ENCODE measurements at places on chromosomes 4 and X.

DNA sequence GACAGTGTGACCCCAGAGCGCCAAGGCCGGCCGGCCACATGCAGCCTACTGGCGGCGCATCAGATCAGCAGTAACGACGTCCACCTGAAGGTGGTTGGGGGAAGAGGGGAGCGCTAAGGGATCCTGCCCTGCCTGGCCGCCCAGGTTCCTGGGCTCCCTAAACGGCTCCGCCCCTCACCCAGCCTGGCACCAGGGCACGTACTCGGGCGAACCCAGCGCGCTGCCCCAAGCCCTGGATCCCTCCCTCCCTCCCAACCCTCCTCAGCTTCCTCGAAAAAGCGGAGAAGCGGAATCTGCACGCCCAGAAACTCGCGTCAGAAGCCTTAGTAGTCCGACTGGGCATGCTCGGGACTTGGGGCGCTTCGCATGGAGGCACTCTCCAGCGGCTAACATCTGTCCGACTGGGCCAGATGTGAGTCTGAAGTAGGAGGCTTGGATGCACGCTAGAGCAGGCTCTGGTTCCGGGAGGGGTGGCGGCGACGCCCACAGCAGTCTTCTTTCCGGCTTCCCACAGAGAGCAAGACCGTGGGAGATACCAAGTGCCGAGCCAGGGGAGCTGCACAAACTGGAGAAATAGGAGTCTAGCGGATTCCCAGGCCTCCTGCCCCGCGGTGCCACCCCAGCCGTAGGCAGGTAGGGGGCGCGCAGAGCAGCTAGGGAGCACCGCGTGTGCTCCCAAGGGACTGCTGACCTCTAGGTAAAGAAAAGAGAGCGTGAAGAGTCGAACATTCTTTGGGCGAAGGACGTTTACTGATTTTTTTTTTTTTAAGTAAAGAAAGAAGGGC is 114.3 kb upstream of the TEX13C start:
- peak; percentile 51 for DNase-seq

- DNase-seq = no peak
These were observed 116.8 kb downstream of the TSPAN7 start for GRCh38 chrX:38678183-38678582.

- DNase-seq = no peak
These were observed 529.1 kb upstream of the INTU start for GRCh38 chr4:127103681-127104115.

GRCh38 chr4:90069151-90069550 is 58.0 kb upstream of the CCSER1 start:
- DNase-seq = no peak

DNA sequence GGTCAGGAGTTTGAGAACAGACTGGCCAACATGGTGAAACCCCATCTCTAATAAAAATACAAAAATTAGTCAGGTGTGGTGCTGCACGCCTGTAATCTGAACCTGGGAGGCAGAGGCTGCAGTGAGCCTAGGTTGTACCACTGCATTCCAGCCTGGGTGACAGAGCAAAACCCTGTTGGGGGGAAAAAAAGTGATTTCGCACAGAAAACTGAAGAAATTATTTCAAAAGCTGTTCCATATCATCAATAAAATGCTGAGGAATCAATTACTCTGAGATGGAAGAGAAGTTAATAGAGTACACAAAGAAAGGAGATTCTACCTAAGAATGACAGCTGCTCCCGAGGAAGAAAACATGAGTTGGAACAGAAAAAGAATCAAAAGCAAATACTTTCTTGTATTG is 95.9 kb downstream of the PDGFC start:
- no peak for DNase-seq

GRCh38 chr4:54165438-54165837 is 63.7 kb upstream of the PDGFRA start:
- DNase-seq = no peak

- no peak for DNase-seq
These were observed 119.2 kb downstream of the RAPGEF2 start for GRCh38 chr4:159222043-159222552.

DNA sequence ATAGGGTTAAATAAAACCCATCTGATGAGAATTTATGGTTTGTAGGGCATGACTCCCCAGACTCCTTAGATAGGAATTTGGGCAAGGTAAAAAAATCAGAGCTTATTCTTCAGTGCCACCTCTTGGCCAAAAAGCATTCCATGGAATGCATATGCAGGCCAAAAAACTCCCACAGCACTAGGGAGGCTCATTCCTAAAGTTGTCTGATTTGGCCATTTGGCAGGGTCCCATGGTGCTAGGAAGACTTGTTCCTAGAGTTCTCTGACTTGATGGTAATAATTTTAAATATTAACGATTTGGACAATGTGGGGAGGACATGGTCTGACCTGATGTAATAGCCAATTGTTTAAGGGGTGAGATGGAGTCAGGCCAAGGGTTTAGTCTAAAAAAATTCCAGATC is 93.0 kb downstream of the SPIN4 start:
- no peak for DNase-seq

DNA sequence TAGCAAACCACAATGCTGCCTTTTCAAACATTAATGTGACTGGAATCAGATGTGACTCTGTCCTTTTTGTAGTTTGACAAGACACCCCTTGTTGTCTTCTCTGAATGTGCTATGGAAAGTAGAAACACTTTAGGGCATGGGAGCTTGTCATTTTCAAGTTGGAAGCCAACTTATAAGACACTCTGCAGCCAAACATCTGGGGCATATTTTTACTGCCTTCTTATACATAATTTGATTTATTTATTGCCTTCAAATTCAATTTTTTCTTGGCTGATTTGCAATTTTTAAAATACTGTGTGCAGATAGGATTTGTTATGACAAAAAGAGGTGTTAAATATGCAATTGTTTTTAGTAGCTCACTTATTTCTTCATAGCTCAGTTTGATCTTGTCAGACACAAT is 1002.0 kb upstream of the PCDH7 start:
- no peak for DNase-seq

DNA sequence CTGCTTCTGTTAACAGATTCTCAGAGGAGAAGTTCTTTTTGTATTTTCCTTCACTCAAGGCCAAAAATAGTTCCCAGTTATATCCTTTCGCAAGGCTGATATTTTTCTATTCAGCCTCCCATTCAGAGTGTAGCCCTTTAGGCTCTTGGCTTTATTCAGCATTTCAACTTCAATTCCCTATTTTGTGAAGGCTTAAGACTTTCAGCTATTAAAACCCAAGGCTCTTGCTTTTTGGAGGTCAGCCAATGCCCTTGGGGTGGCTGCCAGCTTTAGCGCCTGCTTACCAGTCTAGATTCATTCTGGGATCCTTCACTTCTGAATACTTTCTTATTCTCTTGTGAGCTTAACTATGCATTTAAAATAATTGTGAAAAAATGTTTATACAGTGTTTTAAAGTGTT is 57.3 kb upstream of the ADGRA3 start:
- peak; percentile 45 for DNase-seq

GRCh38 chrX:24153178-24153795 is 3.8 kb downstream of the ZFX start:
- no peak for DNase-seq

DNA sequence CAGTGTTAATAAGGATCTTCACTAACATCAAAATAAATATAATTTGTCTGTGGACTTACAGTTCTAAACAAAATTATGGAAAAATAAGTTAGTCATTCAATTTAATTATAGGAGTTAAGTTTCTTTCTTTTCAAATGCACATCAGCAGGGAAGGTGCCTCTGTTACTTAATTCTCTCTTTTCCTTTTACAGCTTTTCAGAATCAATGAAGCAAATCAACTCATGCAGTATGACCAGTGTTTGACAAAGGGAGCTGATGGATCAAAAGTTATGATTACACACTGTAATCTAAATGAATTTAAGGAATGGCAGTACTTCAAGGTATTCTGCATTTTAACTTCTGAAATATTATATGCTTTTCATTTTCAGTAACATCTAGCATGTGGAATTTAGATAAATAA is 15.9 kb downstream of the HMGB2 start:
- no peak for DNase-seq

- DNase-seq = no peak
These were observed 61.3 kb downstream of the AFAP1 start for GRCh38 chr4:7878323-7878722.

DNA sequence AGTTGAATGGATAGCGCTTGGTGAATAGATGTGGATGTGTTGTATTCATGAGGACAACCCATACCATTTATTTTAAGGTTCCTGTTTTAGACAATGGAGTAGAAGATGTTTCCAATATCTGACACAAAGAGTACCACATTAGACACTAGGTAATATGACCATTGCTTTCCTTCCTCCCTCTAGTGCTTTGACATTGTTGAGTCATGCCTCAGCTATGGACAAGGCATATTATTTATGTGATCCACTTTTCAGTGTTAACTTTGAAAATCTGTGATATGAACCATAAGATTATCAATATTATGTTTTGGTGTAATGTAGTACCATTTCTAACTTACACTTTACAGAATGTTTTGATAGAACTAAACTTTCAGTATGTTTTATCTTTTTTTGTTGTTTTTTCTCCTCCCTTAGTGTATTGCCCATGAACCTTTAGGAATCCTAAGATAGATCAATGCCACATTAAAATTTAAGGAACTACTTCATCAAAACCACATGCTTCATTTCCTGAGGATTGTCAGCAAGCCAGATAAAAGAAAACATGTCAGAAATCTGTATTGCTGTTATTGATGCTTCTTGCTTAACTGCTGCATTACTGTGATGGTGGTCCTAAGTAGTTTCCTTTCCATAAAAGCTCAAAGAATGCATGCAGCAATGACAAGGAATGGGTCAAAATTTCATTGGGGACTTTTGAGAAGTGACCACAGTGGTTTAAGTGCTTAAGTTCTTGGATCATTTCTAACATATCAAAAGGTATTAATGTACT is 105.0 kb downstream of the PCDH7 start:
- DNase-seq = no peak

DNA sequence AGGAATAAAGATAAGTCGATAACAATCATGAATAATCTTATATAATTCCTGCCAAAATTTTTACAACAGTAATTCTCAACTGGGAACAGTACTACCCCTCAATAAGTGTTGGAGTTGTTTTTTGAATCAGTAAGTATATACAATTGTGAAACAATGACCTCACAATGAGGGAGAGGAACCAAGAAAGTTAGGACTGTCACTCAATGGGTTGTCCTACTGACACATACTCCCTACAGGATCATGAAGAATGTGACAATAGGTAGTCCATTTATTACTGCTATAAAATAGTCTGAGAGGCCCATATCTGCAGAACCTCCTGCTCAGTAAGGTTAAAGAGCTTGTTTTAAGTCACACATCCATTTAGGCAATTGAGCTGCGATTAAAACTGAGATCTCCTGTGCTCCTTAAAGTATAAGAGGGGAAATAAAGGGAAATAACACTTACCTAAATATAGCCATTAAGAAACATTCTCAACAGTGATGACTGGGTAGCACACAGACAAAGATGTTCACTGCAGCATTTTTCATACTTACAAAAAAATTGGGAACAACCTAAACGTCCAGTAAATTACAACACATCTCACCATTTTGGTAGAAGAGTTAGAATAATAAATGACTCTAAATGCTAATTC is 26.2 kb downstream of the FBXW7 start:
- DNase-seq = no peak

- DNase-seq = no peak
These were observed 13.9 kb upstream of the SCML2 start for GRCh38 chrX:18368402-18368801.

DNA sequence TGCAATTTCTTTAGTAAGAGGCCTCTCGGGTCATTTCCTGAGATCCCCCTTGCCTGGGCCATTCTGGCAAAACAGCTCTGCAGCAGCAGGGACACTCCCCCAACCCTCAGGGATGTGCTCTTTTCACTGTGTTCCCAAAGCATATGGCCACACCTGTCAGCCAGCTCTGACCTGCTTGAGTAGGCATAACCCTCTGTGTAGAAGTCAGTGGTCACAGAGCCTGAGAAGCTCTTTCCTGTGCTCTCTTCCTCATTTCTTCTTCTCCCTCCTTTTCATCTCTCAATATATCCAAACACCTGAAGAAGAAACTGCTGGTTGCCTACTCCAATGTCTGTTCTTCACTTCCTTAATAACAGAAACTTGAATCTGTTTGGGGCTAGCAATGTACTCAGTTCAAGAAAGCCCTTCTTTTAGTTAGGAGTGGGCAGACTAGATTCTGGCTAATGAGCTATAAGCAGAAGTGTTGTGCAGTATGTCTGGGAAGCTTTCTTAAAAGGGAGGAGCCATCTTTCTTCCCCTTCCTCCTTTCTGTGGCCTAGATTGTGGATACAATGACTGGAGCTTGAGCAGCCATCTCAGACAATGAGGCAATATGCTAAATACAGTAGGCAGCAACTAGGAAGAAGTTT is 73.3 kb downstream of the PRPS1 start:
- no peak for DNase-seq

DNA sequence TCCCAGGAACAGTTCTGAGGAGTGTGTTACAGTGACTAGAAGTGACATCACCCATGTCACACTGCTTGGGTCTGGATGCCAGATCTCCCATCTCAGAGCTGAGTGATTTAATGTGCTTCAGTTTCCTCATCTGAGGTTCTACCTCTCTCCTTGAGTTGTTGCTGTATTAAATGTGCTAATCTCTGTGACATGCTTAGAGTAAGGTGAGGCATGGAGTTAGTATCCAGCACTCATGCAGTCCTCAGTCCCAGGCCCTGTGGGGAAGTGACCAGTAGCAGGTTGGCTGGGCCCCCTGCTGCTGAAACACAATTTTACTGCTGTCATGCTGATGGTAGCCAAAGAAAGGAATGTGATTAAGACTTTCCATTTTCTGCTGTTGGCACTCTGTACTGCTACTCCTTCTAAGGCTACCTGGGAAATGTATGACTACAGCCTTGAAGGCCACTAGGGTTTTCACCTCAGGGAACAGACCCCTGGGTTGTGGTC is 639.6 kb downstream of the MID1IP1 start:
- DNase-seq = no peak

DNA sequence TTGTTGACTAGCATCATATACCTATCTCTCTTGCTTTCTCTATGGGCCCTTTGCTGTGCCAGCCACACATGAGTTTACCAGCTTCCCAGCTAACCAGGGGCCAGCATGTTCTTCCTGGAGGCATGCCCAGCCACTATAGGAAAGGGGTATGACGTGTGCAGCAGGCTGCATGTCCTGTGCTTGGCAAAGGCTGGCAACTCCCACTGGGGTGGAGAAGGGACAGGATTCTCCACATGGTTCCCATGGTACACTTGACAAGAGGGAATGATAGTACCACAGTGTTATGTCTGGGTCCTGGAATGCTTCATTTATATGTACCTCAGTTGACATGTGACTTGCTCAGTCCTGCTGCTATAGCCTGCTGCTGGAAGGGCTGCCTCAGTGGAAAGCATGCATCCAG is 78.8 kb downstream of the TMEM164 start:
- no peak for DNase-seq
